ENCODE measurements at places on chromosomes 13 and 19. TPM values are rescaled to one million over a fixed set of nuclear protein-coding genes. Genes with fewer than 3 reads are reported as not detected.

Gene CXCL17
- total RNA-seq = not detected

Gene LILRB1
- not detected for total RNA-seq

Gene SYNE4
- total RNA-seq = 0.32 TPM

DNA sequence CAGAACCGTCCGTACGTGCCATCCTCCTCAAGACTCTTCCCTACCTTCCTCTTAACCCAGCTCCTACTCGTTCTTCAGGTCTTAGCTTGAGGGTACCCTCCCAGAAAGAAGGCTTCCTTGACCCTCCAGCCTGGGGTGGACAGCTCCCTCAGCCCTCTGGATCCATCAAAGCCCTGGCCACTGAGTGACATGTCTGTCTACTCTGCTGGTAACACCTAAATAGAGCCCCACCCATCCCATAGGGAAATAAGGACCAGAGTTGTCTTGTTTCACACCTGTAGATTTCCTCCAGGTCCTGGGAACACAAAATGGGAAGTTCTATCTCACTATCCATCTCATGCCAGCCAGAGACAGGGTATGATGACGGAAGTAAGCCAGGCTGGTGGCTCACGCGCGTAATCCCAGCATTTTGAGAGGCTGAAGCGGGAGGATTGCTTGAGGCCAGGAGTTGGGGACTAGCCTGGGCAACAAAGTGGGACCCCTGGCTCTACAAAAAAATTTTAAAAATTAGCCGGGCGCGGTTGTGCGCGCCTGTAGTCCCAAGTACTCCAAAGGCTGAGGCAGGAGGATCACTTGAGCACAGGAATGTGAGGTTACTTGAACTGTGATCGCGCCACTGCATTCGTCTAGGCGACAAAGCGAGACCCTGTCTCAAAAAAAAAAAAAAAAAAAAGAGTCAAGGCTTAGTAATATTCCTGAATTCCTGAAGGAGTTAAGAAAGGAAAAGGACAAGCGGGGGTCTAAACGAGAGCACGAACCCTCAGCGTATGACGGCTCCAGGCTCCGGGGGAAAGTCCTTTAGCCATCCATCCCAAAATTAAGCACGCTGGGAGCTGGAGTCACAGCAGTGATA lies 566 bp upstream of the CCDC97 start:
- peak; percentile 37 for DNase-seq

DNA sequence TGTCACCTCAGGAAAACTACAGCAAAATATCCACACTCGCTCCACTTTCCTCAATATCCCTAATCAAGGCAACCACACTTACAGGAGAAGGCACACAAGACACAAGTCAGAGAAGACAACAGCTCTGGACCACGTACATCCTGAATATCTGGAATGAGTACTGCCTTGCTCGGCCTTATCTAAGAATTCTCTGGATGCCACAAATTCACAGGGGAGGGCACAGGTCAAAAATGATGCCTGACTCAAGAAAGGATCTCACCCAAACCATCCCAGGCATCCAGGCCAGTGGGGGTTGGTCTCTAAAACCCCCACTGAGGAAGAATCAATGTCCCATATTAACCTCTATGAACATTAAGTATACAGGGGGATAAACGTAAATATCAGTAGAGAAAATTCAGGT lies 29.9 kb downstream of the ATP7B start:
- DNase-seq = no peak

DNA sequence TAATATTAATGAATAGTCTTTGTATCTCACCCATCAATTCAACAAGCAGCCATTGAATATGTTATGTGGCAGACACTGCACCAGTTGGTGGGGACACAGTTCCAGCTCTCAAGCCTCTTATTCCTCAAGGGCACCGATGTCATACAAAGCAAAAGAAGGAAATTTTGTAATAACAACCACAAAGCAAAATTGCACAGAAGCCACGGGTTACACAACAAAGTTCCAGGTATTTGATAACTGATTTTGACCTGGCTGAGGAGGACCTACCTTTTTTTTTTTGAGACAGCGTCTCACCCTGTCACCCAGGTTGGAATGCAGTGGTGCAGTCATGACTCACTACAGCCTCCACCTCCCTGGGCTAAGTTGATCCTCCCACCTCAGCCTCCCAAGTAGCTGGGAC lies 266.7 kb downstream of the FOXO1 start:
- DNase-seq = no peak

Gene ZNF99
- not detected for total RNA-seq

Gene CLEC17A
- not detected for total RNA-seq

Gene SLC6A16
- total RNA-seq = 0.64 TPM

DNA sequence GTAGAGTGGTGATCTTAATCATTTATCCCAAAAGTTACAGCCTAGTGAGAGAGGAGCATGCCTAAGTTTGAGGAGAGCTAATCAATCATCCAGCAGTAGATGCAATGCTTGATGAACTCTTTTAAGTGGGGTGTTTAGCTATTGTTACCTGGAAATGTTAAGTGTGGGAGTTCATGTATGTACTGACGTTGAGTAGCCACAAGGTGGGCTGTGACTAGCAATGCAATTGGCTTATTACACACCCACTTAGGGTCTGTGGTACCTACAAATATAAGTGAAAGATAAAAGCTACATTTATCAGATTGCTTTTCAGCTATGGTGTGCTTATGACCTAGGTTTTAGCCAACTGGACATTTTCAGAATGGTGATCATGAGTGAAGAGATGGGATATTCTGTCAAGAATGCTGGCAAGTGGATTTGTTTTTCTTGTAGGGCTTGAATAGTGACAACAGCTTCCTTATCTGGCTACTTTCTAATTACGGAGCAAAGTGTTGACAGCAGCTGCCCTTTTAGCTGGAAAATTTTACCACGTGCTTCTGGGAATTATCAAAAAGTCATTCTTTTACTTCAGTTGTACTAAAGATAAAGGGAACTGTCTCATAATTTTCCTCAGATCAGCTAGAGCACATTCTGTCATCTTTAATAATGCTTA lies 170.6 kb downstream of the POSTN start:
- DNase-seq = no peak

GRCh38 chr13:42078128-42078808 lies 29.8 kb downstream of the DGKH start:
- no peak for DNase-seq

GRCh38 chr13:37666036-37666435 lies 67.5 kb upstream of the POSTN start:
- peak; percentile 33 for DNase-seq

- no peak for DNase-seq
Observed at GRCh38 chr19:14112051-14112808, 5.3 kb downstream of the PRKACA start.

DNA sequence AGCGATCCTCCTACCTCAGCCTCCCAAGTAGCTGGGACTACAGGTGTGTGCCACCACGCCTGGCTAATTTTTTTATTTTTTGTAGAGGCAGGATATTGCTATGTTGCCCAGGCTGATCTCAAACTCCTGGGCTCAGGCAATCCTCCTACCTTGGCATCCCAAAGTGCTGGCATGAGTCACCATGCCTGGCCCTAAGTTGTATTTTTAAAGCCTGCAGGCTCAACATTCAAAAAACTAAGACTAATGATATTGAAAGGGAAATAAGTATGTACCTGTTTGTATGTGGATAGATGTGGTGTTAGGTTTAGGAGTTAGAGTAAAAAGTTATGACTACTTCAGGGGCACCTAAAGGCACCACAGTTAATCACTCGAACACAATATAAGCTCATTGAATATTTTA lies 5.4 kb upstream of the IPO5 start:
- no peak for DNase-seq

GRCh38 chr13:27130223-27130978 lies 41.2 kb downstream of the USP12 start:
- peak; percentile 87 for DNase-seq

Gene C19orf67
- not detected for total RNA-seq

Gene ZNF507
- total RNA-seq = 10.6 TPM

DNA sequence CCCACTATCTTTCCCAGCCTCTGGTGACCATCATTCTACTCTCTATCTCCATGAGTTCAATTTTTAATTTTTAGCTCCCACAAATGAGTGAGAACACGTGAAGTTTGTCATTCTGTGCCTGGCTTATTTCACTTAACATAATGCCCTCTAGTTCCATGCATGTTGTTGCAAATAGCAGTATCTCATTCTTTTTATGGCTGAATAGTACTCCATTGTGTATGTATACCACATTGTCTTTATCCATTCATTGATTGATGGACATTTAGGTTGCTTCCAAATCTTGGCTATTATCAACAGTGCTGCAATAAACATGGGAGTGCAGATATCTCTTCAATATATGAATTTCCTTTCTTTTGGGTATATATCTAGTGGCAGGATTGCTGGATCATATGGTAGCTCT lies 22.9 kb upstream of the ZFP82 start:
- DNase-seq = no peak

DNA sequence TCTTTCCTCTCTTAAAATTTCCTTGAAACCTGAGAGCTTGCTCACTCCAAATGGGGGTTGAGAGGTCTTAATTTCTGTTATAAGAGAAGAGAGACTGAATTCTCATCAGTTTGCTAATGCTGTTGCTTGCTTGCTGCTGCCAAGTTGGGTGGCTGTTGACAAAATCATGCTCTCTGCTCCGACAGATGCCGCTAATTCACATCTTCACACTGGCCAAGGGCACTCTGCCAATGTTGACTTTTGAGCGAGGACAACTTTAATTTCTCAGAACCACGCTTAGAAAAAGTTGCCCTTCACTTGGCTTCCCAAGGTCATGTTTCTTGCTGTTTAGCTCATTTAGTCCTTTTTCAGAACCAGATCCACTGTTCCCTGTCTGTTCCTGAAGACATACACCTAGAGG lies 402.9 kb downstream of the HS6ST3 start:
- no peak for DNase-seq

DNA sequence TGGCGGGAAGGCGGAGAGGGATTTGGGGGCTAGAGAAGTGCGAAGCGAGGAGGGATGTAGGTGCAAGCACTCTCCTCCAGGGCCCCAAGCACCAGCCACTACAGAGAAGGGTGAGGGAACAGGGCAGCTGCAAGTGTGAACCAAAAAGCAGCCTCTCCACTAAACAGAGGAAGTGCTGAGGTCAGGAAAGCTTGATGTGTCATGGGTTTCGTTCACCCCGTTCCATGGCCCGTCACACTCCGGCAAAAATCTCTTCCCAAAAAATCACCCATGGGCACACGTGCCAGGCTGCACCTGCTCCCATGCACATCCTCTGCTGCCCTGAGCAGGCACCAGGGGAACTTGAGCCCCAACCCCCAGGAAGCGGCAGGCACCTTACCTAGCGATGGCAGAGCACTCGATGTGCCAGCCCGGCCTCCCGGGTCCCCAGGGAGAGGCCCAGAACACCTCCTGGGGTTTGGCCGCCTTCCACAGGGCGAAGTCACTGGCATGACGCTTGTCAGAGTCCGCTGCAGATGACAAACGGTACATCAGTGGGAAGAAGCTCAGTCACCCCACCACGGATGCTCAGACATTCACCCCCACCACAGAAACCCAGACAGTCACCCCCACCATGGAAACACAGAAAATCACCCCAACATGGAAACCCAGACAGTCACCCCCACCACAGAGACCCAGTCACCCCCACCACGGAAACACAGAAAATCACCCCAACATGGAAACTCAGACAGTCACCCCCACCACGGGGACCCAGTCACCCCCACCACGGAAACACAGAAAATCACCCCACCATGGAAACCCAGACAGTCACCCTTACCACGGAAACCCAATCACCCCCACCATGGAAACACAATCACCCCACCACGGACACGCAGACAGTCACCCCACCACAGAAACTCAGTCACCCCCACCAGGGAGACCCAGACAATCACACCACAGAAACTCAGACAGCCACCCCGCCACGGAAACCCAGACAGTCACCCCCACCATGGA lies 29.0 kb downstream of the CARS2 start:
- no peak for DNase-seq

Gene ZNF491
- total RNA-seq = 2.2 TPM

DNA sequence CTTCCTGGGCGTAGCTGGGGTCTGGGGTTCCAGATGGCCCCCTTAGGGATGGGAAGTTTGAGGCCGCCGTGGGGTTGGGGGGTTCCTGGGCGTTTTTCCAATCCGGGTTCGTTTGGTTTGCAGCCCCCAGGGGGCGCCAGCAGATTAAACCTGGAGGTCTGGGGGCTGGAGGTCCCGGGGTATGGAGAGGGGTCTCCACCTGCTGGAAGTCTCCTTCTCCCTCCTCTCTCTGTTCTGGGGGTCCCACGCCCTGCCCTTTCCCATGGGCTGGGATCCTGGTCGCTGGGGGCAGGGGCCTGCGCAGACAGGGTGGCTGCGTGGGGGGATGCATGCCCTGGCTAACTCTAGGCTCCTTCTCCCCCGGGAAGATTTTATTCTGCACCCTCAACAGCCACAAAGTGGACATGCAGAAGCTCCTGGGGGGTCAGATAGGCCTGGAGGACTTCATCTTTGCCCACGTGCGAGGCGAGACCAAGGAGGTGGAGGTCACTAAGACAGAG lies 899 bp downstream of the GIPC3 start:
- DNase-seq = no peak

DNA sequence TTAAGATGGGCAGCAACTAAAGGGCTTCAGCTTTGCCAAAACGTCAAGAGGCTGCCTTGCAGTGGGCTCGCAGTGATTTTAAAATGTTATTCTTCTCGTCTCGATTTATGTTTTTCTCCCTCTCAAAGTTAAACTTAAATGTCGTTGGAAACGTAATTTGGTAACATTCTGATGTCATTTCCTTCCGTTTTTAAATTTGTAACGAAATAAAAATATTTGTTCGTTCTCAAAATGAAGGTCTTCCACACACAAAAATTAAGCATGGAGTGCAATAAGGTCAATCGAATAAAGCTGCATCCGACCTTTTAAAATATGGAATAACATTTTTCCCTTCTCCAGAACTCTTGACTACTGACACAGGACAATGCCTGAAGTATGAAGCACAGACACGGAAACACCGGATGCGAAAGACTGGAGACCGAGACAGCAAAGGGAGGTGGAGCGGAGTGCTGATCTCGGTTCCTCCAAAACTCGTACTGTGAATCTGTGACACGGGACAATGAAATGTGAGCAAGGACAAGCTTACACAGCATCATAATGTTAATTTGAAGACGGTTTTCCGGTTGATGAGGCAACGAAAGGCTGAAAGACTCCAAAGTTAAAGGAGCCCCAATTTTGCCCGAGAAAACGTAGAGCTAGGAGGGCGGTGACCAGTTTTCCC lies 850 bp downstream of the MTMR6 start:
- peak; percentile 58 for DNase-seq

GRCh38 chr19:29292153-29292552 lies 79.2 kb upstream of the UQCRFS1 start:
- no peak for DNase-seq

Gene CGB1
- not detected for total RNA-seq

Gene COX7A1
- total RNA-seq = 13.9 TPM

GRCh38 chr19:38044267-38045111 lies 137.5 kb downstream of the SIPA1L3 start:
- DNase-seq = no peak

DNA sequence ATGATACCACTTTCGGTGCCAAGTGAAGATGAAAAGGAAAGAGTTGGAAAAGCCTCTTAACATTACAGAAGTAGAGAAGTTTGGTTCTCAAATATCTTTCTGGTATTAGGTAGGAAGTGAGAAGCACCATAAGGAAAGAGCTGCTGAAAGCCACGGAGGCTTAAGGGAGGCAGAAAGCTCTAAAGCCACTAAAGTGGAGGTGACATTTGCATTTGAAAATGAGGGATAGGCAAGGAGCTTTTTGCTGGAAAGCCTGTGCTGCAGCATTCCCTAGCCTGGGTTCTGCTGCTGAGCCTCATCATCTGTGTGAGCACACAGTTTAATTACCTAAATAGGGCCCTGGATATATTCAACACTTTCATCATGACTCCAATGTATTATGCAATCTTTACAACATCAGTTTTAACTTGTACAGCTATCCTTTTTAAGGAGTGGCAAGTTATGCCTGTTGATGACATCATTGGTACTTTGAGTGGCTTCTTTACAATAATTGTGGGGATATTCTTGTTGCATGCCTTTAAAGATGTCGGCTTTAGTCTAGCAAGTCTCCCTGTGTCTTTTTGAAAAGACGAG lies 315.4 kb downstream of the RBM26 start:
- peak; percentile 1 for DNase-seq

Measured in fibroblast of villous mesenchyme (primary cell).